Stimulated activated CD4-positive, alpha-beta T cell treated with anti-CD3 and anti-CD28 coated beads, Interleukin-15, amount 100 ng/mL, for 1 hour (primary cell): ENCODE measurements at places on chromosomes 4 and X.

DNA sequence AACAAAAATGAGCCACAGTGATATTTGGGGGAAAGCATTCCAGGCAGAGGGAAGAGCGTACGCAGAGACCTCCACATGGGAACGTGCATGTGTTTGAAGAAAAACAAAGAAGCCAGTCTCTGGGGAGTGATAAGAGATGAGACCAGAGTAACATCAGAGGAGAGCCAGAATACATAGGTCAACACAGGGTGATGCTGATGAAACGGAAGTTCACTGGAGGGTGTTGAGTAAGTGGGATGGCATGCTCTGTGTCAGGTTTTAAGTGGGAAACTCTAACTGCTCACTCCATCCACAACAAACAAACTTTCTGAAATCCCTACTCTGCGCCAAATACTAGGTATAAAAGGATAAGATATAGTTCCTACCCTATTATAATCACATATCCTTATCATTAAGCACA, 110.0 kb downstream of the ARHGAP6 start:
- DNase-seq = no peak

- no peak for DNase-seq
Measured at GRCh38 chr4:93237521-93237920, 591.0 kb upstream of the ATOH1 start.

DNA sequence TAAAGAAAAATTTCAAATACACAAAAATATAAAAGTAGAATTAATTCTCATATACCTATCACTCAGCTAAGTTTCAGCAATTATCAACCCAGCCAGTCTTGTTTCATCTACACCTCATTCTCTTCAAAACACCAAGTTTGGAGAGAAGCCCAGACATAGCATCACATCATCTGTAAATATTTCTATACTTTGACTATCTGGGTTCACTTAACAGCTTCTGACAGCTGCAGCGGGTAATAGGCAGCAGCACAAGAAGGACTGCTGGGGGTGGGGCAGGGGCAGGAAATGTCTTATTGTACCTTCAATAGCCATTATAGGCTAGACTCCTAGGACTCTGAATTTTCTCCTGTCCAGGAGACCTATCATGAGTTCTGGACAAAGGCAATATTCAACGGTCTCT, 54.1 kb downstream of the PHF8 start:
- no peak for DNase-seq

- DNase-seq = no peak
Measured at GRCh38 chr4:188295899-188296298, 156.7 kb downstream of the TRIML1 start.

GRCh38 chr4:159607809-159608208, 504.9 kb downstream of the RAPGEF2 start:
- no peak for DNase-seq

- DNase-seq = no peak
Measured at GRCh38 chr4:11704186-11704830, 275.6 kb upstream of the HS3ST1 start.

DNA sequence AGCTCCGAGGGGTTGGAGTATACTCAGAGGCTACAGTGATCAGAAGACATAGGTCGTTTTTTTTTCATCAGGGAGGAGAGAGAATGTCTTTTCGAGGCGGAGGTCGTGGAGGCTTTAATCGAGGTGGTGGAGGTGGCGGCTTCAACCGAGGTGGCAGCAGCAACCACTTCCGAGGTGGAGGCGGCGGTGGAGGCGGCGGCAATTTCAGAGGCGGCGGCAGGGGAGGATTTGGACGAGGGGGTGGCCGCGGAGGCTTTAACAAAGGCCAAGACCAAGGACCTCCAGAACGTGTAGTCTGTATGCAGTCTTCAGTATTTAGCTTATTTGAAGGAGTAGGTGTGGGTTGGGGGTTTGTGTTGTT, 500 bp downstream of the GAR1 start:
- peak; percentile 30 for DNase-seq

GRCh38 chrX:37895795-37896510, 48.6 kb upstream of the DYNLT3 start:
- DNase-seq = no peak

GRCh38 chrX:46903458-46904242, 8.6 kb upstream of the JADE3 start:
- peak; percentile 9 for DNase-seq

- peak; percentile 71 for DNase-seq
Measured at GRCh38 chrX:107673933-107674479, 45.7 kb downstream of the PRPS1 start.

- no peak for DNase-seq
Measured at GRCh38 chr4:112517067-112517634, 1.2 kb upstream of the NEUROG2 start.

DNA sequence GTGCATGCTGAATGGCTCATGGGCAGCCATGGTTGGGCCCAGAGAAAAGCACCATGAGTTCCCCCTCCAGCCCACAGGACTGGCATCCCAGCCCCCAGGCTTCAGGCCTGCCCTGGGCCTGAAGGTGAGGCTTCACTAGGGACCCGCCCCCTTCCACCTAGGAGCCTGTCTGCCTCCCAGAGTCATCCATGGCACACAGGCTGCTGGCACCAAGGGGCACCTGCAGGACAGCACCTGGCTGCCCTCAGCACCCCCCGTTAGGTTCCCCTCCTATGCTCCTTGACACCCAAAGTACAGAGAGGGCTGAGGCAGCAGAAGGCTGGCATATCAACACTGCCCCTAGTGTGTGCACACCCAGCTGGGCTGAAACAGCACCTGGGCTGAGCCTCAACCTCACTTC, 566.7 kb upstream of the PCDH7 start:
- DNase-seq = no peak

DNA sequence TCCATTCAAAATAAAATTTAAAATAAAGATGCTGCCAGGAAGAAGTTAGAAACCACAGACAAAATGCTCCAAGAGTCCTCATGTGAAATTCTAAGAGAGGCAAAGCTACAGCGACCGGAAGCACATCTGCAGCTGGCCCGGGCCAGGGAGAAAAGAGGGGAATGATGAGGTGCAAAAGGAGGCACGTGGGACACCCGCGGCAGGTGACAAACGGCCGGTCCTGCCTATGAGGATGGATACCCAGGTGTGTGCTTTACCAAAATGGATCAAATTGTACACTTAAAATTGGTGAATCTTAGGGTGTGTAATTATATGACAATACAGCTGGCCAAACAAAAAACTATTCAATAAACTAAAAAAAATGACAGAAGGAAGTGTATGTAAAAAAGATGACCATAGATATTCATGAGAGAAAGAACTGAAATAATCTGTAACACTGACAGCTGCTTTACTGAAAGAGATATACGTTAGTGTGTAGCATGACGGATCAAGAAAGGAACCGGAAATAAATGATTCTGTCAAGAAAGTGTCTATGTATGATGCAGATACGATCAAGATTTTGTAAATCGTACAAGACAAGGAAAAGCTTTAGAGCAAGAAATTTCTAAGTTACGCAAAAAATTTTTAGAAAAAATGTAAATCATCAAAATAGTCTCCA, 29.5 kb downstream of the PPP2R3B start:
- no peak for DNase-seq

DNA sequence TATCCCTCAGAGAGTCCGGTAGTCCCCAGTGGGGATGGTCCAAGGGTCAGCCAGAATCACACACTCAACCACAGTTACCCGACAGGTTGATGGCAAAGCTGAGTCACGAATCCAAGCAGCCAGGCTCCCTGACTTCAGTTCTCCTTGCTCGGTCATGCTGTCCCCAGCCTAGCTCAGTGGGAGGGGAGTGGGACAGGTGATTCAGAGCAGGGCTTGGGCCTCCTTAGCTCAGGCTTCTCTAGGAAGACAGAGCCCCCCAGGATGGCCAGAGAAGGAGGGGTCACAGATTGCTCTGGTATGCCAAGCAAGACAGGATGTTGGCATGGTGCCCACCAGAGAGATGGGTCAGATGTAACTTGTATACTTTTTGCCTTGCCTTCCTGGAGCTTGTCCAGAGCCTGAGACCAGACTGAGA, 66.5 kb downstream of the EFNB1 start:
- no peak for DNase-seq

GRCh38 chr4:726235-726787, 20.7 kb downstream of the PCGF3 start:
- no peak for DNase-seq

- DNase-seq = no peak
Measured at GRCh38 chr4:25844961-25845712, 17.7 kb downstream of the SEL1L3 start.
